Activated naive CD4-positive, alpha-beta T cell treated with anti-CD3 and anti-CD28 coated beads for 36 hours (primary cell): ENCODE measurements at places on chromosomes 6 and 20. TPM values are rescaled to one million over a fixed set of nuclear protein-coding genes. Genes with fewer than 3 reads are reported as not detected.

CLPSL1 gene
- not detected for total RNA-seq

HDAC2 gene
- 82.3 TPM for total RNA-seq

CFAP206 gene
- not detected for total RNA-seq

F13A1 gene
- not detected for total RNA-seq

OR2J3 gene
- total RNA-seq, result not detected

TULP1 gene
- not detected for total RNA-seq

SIRPB1 gene
- total RNA-seq, result 2.0 TPM

MYCT1 gene
- total RNA-seq, result not detected

CDS2 gene
- total RNA-seq, result 24.1 TPM

ELOVL4 gene
- 0.54 TPM for total RNA-seq

C6orf52 gene
- total RNA-seq, result 3.9 TPM

BPI gene
- not detected for total RNA-seq

CRISP2 gene
- not detected for total RNA-seq
